ENCODE measurements at places on chromosomes 12 and 14.
A peak's percentile ranks its signal among the peaks of the same experiment; 100 is the strongest.

- DNase-seq: peak; percentile 95
These were observed 40.4 kb downstream of the KICS2 start for GRCh38 chr12:64181430-64182291.

DNA sequence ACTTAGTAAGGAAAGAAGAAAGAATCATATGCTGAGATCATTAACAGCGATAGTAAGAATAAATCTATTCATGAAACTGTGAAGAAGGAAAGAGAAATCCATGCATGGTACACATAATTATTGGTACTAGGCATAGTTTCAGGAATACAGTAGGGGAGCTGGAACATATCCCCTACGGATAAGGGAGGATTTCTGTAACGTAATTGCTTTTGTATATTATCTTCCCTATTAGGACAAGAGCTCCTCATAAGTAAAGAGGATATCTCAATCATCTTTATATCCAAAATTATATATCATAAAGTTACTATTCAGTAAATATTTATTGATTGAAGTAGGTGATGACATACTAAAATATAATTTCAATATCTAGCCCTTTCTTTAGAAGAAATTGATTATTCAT lies 22.9 kb downstream of the SYT1 start:
- DNase-seq: no peak

DNA sequence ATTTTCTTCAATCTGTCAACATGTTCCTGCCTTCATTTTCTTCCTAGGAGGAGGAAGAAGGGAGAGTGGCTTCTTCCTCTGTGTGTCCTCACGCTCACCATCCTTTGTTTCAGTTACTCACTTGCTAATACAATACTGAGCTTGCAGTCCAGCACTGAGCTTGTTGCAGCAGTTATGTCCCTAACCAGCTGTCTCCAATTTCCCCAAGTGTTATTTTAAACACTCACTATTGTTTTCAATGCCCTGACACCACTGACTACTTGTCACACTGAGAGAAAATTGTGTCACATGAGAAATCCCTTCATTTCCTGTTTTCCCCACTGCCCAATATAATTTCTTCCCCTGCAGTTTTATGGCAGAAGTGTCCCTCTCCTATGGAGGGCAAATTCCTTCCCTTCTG lies 53.4 kb downstream of the HSD17B6 start:
- no peak for DNase-seq

GRCh38 chr14:20679907-20680306 lies 4.5 kb upstream of the RNASE4 start:
- DNase-seq: peak; percentile 36

- peak; percentile 61 for DNase-seq
These were observed 113.8 kb upstream of the FOXG1 start for GRCh38 chr14:28652782-28653181.

GRCh38 chr14:52397844-52398243 lies 83.7 kb downstream of the PTGER2 start:
- DNase-seq: peak; percentile 45

DNA sequence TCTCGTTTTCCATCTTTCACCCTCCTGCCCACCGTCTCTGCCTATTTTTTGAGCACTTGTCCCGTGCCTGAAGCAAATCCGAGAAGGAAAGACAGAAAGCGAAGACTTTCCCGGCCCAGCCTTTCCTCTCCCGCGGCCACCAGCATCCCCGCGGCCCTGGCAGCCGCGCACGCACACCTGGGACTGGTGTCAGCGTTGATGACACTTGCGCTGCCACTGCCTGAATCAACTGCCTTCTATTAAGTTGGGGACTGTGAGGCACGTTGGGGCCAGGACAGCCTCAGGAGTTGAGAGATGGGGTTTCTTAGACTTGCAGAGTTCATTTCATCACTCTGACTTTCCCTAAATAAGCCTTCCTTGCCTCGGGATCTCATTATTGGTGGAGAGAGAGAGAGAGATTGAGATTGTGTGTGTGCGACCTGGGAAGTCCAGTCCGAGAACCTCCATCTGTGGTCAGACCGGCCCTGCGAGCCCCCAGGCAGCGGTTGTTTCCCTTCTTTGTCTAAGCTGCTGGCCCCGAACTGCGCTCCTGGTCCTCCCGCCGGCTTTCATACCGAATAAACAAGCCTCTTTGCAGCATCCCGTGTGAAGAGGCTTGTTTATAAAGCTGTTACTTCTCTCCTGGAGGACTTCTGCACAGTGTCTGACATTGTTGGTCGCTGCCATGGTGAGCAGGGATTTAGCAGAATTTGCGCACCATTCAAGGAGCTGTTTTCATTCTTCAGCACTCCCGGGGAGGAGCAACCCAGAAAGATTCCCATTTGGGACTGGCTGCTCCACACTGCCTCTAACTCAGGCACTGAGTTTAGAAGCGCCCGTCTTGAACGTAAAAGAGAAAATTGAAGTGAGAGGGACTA lies 1.5 kb downstream of the PDZRN4 start:
- DNase-seq: no peak

All from choroid plexus epithelial cell (primary cell).